GM23338 (cell line): ENCODE measurements at places on chromosomes 12 and 14. TPM values are rescaled to one million over a fixed set of nuclear protein-coding genes. Genes with fewer than 3 reads are reported as not detected.
A peak's percentile ranks its signal among the peaks of the same experiment; 100 is the strongest.

DNA sequence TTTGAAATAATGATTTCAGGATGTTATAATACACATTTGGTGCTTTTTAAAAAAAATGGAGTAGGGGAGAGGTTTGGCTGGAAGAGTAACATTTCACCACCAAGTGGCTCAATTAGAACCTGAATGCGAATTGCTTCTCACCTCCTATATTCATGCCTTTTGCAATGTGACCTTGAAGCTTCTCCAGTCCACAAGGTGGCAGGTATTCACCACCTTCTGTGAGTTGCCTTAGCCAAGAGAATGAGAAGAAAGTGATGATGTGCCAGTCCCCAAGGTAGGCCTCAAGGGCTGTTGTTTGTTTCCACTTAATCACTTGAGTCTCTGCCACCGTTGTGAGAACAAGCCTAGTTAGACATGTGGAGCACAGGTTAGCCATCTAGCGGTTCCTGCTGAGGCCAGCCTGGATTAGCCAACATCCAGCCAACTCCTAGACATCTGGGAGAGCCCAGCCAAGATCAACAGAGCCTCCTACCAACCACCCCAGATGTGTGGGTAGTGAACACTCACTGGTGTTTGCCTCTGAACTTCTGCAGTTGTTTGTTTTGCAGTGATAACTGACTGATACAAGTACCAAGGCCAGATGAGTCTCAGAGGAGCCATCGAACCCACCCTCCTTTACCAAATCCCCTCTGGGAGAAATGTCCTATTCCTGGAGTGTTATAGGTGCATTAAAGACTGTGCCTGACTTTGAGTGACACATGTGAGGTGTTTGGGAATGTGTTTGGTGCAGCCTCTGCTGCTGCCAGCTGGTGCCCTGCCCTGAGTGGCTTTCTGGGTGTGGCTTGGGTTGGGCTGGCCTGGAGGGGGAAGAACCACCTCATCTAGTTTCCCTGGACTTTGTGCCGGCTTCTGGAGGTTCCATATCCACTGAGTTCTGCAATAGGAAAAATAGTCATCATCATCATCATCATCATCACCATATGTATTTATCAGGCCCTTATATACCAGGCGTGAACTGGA is 132.5 kb upstream of the RFLNA start:
- no peak for DNase-seq

- peak; percentile 37 for DNase-seq
These were observed 55.5 kb upstream of the DAAM1 start for GRCh38 chr14:59132796-59133494.

- DNase-seq, result no peak
These were observed 21.1 kb downstream of the A2M start for GRCh38 chr12:9094512-9095206.

DNA sequence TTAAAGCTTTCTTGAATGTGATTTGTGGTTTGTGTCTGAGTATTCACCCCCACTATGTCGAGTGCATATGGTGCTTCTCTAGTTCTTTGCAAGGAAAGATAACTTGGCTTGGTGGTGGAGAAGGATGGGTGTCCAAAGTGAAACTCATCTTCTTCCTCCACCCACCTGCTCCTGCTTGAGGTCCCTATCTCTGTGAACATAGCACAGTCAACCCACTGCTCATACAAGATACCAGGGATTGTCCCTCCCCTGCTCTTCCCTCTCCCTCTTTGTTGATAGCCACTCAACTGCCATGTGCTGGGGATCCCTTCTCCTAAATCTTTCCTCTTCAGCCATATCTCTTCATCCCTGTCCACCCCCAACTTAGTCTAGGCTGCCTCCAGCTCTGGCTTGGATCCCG is 176.5 kb downstream of the ASCL4 start:
- DNase-seq, result no peak

DNA sequence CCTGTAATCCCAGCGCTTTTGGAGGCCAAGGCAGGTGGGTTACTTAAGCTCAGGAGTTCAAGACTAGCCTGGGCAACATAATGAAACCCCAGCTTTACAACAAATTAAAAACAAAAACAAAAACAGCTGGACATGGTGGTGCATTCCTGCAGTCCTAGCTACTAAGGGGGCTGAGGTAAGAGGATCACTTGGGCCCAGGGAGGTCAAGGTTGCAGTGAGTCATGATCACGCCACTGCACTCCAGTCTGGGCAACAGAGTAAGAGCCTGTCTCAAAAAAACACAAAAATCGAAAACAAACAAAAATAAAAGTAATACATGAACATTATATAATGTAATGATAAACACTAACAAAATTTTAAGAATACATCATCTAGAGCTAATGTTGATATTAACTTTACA is 46.2 kb upstream of the GRIP1 start:
- no peak for DNase-seq

GRCh38 chr14:36604757-36605505 is 22.5 kb upstream of the NKX2-8 start:
- peak; percentile 91 for DNase-seq

DNA sequence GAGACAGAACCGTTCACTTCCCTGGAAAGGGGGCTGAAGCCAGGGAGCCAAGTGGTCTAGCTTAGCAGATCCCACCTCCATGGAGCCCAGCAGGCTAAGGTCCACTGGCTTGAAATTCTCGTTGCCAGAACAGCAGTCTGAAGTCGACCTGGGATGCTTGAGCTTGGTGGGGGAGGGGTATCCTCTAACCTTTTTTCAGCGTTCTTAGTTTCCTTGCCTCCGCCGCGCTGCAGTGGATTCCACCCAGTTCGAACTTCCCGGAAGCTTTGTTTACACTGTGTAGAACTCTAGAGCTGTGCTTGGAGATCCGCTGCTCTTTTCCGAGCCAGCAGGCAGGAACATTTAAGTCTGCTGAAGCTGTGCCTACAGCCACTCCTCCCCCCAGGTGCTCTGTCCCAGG is 45.2 kb upstream of the FKBP4 start:
- peak; percentile 31 for DNase-seq

GRCh38 chr14:53890611-53891101 is 66.0 kb downstream of the BMP4 start:
- DNase-seq, result peak; percentile 76

- DNase-seq, result no peak
These were observed 81.0 kb downstream of the CCDC92 start for GRCh38 chr12:123891516-123892179.

GRCh38 chr12:95089462-95089861 is 16.0 kb upstream of the NR2C1 start:
- no peak for DNase-seq

DNA sequence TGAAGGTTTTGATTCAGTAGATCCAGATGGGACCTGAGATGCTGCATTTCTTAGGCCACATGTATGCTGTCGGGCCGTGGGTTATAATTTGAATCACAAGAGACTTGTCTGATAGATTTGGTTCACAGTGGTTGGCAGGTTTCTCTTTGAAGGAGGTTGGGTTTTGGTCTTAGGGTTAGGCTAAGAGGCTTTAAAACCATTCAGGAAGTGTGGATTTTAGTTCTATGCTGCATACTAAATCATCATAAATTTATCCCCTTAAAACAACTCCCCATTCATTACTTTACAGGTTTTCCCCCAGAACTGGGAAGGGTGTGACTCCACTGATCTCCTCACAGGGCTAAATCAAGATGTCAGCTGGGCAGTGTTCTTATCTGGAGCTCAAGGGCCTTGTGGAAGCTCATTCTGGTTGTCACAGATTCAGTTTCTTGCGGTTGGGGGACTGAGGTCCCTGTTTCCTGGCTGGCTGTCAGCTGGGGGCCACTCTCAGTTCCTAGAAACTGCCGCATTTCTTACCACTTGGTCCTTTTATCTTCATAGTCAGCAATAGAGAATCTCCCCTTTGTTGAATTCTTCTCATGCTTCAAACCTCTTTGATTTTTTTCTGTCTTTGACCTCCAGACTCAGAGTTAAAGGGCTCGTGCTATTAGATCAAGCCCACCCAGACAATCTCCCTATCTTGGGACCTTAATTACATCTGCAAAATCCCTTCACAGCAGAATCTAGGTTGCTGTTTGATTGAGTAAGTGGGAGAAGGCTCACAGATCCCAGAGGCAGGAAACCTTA is 20.6 kb upstream of the PCNX1 start:
- DNase-seq, result no peak

- DNase-seq, result no peak
These were observed 76.5 kb downstream of the RFLNA start for GRCh38 chr12:124371366-124371765.

DNA sequence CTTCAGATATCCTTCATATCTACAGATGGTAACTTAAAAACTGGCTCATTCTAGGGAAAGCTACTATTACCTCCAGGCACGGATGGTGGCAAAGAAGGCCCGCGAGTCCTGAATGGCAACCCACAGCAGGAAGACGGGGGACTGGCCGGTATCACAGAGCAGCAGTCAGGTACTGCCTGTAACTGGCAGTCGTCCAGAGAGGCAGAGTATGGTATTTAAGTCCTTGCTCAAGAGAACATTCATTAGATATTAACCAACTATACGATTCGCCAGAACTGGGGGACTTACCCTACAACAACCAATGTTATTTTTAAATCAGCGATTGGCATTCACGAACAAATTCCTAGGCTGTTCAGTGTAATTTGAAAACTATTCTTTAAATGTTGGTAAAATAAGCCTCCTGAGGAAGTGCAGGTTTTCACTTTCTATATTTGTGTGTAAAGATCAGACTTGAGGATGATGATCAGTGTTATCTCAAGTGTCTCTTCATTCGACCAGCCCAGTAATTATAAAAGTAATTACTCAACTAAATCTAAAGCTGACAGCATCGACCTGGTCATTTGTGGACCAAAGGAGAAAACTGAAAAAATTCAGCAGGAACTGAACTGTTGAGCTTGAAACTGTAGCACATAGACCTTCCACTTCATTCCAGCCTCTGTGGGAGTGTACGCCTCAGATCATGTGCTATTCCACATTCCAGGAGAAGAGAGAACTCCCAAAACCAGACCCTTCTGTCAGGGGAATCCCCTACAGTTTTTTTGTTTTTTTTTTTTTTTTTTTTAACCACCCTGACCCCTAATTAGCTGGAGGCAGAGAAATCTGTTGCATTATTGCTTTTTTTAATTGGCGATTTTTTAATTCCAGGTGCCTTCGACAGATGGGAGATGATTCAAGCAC is 75.6 kb downstream of the ESR2 start:
- no peak for DNase-seq

DNA sequence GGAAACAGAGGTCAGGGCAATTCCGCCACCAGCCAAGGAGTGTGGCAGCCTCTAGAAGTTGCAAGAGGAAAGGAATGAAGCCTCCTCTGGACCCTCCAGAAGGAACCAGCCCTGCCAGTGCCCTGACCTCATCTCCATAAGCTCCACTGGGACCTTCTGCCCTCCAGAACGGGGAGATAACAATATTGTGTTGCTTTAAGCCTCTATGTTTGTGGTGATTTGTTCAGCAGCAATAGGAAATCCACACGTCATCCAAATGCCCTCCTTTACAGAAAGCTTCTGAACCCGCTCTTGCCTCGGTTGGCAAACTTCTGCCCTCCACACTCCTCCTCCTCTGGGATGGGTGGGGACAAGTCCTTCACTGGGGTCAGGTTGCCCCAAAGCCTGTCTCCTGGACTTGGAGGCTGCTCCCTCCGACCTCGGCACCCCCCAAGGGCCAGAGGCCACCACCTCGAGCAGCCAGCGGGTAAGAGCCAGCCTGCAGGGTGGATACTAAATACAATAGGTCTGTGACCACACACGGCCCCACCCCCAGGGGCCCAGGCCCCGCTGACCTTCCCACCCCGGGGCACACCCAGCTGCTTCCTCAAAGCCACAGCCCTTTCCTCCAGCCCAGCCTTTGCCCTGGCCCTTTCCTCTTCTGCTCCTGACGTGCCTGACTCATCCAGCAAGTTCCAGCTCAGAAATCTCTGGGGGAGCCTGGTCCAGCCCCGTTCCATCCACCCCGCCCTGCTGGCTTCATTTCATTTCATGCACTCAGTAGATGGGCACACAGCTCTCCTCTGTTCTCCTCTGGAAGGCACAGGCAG is 58.7 kb upstream of the NCOR2 start:
- DNase-seq, result no peak

GRCh38 chr14:76115010-76115422 is 36.7 kb upstream of the GPATCH2L start:
- peak; percentile 57 for DNase-seq

DNA sequence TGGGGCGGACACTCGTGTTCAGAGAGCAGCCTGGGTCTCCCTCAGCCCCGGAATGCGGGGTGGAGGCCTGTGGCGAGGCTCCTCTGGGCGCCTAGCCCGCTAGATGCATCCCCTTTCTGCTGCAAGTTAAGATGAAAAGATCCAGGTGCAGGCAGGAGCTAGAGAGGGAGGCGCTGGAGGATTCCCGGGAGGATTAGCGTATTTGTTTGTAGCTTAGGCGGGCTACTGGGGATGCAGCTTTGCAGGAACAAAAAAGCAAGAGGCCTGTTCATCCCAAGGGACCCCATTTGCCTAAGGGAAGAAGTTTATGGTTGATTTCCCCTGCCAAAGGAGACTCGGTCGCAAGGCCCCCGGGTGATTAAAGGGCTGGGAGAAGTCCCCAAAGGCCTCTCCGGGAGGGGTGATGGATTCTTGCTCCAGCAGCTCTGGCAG is 824 bp downstream of the CCDC177 start:
- peak; percentile 61 for DNase-seq

DNA sequence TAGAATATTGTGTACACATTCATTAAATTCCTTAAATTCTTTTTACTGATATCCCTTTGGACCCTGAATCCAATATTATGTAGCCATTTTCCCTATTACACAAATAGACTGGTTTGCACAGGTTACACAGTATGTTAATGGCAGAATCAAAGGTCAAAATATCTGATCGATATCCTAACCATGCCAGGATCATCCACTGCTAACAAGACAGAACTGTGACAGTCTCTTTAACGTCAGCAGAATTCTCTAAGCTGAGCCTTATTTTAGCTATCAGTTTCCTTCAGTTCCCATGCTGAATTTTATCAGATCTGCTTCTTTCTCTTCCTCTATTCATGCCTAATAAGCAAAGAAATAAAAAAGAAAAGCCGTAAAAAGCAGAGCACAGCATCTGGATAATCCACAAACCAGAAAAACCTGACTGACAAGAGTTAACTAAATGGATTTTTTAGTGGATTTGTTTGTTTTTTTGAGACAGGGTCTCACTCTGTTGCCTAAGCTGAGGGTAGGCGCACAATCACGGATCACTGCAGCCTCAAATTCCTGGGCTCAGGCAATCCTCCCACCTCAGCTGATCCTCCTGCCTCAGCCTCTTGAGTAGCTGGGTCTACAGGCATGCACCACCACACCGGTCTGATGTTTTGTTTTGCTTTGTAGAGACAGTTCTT is 130.4 kb downstream of the PAWR start:
- no peak for DNase-seq

- DNase-seq, result no peak
These were observed 23.8 kb downstream of the PXN start for GRCh38 chr12:120241561-120242274.

- no peak for DNase-seq
These were observed 10.6 kb downstream of the IL22 start for GRCh38 chr12:68242777-68243176.

The ABCB9 gene
- total RNA-seq, result 7.0 and 7.7 TPM in 2 replicates

The GDF3 gene
- total RNA-seq, result 15.3 and 19.3 TPM in 2 replicates

The RFLNA gene
- 16.2 and 20.4 TPM in 2 replicates for total RNA-seq

The MUCL1 gene
- total RNA-seq, result not detected in 2 replicates

The ANO2 gene
- total RNA-seq, result 3.3 and 4.6 TPM in 2 replicates

The TRPV4 gene
- 1.0 and 1.1 TPM in 2 replicates for total RNA-seq

The POLE2 gene
- total RNA-seq, result 53.3 and 76.5 TPM in 2 replicates

The GALNT16 gene
- total RNA-seq, result 2.9 and 5.3 TPM in 2 replicates

The SSTR1 gene
- total RNA-seq, result 0.80 and 2.3 TPM in 2 replicates

The ATG2B gene
- total RNA-seq, result 11.0 and 15.4 TPM in 2 replicates

The KIF5A gene
- 16.5 and 21.3 TPM in 2 replicates for total RNA-seq

The TMEM229B gene
- 1.6 and 2.4 TPM in 2 replicates for total RNA-seq

The GYS2 gene
- total RNA-seq, result not detected in 2 replicates

The INHBC gene
- total RNA-seq, result not detected in 2 replicates

The KRT80 gene
- total RNA-seq, result not detected in 2 replicates

The PPP4R4 gene
- total RNA-seq, result 11.1 and 20.9 TPM in 2 replicates

The KRT71 gene
- total RNA-seq, result not detected in 2 replicates

The LUM gene
- not detected in 2 replicates for total RNA-seq

The TECPR2 gene
- 16.9 and 20.5 TPM in 2 replicates for total RNA-seq

The RAB15 gene
- 43.3 and 47.3 TPM in 2 replicates for total RNA-seq
